ENCODE measurements at places on chromosomes 16 and 17.

DNA sequence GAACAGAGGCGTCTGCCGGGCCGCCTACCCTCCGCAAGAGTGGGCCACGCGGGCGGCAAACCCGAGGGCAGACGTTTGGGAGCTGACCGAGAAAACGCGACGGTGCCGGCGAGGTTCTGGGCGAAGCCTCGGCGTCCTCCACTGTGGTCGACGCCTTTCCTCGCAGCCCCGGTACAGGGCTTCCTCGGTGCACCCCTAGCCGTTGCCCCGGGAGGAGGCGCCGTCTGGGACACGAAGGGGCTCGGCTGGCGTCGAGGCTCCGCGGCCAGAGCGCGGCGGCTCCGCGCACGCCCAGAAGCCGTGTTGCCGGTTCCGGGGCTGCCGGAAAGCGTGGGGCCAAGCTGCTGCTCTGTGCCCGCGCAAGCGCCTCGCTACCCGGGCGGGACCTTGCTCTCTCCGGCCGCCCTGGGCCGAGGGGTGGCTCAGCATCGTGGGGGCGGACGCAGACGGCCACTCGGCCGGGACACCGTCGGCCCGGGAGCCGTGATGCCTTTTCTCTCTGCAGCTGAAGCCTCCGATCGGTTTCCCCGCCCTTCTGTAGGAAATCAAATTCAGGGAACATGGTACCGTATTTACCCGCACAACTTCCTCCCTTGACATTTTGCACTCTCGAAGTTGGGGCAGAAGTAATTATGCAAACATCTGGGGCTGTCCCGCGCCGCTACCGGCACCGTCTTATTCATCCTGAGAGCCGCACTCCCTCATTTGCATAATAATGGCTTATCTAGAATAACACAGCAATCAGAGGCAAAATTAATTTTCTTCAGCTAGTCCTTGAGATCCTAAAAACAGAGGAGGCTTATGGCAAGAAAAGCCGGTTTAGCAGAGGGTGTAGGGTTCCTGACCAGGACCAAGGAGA lies 7.3 kb upstream of the CBX8 start:
- DNase-seq: no peak

GRCh38 chr17:83076938-83077337 lies 2.5 kb upstream of the METRNL start:
- DNase-seq: no peak

DNA sequence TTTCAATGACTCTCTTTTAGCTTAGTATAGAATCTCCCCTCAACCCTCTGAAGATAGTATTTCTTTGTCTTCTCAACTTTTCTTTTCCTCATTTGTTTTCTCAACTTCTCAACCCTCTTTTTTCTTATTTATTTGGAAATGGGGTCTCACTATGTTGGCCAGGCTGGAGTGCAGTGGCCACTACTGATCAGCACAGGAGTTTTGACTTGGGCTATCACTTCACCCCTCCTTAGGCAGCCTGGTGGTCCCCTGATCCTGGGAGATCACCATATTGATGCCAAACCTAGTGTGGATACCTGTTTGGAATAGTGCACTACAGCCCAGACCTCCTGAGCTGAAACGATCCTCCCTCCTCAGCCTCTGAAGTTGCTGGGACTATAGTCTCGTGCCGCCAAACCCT lies 79.8 kb downstream of the PITPNC1 start:
- no peak for DNase-seq

- DNase-seq: no peak
These were observed 53.5 kb downstream of the SMURF2 start for GRCh38 chr17:64608571-64608981.

DNA sequence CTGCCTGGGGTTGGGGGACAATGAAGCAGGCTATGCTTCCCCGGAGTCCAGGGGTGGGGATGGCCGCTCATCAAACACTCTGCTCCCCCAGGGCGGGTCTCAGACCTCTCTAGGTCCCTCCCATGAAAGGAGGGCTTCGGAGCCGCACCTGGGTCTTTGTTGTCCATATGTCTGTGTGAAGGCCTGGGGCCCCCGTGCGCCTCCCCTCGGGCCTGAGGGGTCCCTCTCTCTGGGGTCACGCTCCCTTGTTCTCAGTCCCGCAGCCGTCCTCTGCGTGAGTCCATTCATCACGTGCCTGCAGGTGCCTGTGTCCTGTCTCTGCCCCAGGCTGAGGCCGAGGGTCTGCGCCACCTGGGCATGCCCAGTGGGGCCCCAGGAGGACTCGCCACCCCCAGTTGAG lies 15.6 kb downstream of the BAHCC1 start:
- DNase-seq: no peak

- no peak for DNase-seq
These were observed 11.1 kb downstream of the PRCD start for GRCh38 chr17:76550712-76551615.

DNA sequence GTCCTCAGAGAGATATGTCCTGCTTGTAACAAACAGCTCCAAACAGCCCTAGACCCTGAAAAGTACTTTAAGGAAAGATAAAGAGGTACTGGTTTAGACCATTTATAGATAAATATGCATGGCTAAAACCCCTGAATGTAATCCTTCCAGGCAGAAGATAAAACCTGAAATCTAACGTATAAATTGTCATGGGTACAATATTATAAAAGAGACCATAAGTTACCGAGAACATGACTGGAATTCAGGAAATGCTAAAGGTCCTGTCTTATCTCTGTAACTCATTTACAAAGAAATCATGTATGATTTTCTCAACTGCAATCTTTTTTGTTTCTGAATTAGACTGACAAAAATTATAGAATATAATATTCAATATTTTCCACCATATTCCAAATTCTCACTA lies 9.2 kb upstream of the KANSL1 start:
- no peak for DNase-seq

DNA sequence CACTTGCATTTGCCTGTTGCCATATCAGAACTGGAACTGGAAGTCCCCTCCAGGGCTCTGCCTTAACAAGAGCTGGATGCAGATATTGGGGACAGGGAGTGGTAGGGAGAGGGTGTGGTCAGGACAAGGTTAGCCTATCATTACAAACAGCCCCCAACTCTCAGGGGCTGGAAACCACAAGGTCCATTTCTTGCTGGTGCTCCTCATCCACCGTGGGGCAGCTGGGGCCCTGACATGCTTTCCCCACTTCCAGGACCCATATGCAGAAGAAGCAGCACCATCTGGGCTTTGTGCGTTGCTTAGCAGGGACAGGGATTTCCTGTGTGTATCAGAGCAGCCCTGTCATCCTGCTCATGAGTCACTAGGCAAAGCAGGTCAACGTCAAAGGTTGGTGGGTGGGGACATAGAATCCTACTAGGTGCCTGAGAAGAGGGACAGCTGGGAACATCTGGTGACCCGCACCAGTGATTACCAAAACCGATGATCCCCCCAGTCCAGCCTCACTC lies 26.9 kb downstream of the RGS9 start:
- no peak for DNase-seq

GRCh38 chr17:82031303-82031884 lies at the start of gene RAC3:
TSS of gene RAC3 (plus strand) at chr17:82031678. CDS start at chr17:82031762, 84 bp downstream.
- no peak for DNase-seq

DNA sequence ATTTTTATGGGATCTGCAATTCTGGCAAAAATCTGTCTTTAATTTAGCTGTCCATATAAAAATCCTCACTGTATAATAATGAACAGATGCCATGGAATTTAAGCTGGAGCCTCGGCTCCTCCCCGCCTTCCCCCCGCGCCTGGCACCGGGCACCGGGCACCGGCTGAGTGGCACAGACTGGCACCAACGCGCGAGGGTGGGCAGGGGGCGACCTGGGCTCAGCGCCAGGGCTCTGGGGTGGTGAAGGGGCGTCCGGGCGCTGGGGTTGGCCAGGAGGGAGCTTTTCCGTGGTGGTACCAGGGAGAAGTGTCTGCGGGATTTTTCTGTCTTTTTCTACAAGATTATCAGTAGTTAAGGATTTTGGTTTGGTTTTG lies 9.1 kb downstream of the NEUROD2 start:
- DNase-seq: no peak

DNA sequence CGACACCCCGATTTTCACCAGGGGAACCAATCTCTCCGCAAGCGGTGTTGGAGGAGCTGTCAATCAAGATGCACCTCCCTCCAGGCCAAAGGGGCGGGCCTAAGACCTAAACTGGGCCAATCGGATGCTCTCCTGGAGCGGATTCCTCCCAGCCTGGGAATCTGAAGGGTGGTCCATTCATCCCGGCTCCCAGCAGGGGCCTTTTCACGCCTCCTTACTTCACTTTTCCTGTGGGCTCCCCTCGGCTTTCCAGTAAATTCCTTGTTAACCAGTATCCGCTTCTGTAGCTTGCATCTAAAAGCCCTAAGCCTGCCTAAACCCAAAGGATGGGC lies 17.1 kb downstream of the C16orf74 start:
- no peak for DNase-seq

- no peak for DNase-seq
These were observed 55.5 kb downstream of the OTOA start for GRCh38 chr16:21719283-21719682.

DNA sequence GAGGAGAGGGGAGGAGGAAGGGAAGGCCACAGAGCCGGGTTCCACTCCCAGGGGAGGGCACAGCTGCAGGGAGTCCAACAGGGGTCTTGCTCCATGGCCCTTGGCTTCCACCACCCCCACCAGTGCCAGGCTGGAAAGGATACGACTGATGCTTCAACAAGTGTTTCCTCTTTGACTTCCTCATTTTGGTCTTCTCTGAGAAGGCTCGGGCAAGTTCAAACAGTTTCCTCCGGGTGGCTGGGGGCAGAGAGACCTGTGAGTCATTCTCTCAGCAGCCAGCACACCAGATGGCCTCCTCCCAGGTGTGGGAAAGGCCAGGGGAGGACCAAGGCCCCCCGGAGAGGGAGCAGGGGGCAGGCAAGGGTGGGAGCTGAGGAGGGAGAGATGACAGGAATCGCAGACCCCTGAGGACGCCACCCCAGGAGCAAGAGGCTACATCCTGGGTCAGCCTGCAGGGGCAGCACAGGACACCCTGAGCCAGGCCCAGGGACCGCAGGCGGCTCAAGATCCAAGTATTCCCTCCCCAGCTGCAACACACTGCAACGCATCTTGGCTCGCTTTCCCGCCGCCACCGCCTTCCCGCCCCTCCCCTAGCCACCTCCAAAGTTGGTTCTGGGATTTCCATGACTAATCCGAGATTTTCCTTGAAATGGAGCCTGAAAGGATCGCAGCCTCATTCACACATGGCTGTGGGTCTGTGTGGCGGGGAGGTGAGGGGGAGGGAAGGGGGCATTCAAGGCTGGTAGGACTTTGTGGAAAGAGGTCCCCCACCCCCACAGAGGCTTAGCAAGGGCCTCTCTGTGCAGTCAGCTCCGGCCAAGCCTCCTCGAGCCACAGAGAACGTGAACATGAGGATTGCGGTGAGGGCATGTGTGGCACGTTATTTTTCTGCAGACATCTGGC lies 18.4 kb upstream of the MRPS23 start:
- DNase-seq: no peak

- DNase-seq: no peak
These were observed 11.5 kb downstream of the ZNF319 start for GRCh38 chr16:57988929-57989328.

- DNase-seq: no peak
These were observed 216.0 kb downstream of the PMP22 start for GRCh38 chr17:15048933-15049794.

DNA sequence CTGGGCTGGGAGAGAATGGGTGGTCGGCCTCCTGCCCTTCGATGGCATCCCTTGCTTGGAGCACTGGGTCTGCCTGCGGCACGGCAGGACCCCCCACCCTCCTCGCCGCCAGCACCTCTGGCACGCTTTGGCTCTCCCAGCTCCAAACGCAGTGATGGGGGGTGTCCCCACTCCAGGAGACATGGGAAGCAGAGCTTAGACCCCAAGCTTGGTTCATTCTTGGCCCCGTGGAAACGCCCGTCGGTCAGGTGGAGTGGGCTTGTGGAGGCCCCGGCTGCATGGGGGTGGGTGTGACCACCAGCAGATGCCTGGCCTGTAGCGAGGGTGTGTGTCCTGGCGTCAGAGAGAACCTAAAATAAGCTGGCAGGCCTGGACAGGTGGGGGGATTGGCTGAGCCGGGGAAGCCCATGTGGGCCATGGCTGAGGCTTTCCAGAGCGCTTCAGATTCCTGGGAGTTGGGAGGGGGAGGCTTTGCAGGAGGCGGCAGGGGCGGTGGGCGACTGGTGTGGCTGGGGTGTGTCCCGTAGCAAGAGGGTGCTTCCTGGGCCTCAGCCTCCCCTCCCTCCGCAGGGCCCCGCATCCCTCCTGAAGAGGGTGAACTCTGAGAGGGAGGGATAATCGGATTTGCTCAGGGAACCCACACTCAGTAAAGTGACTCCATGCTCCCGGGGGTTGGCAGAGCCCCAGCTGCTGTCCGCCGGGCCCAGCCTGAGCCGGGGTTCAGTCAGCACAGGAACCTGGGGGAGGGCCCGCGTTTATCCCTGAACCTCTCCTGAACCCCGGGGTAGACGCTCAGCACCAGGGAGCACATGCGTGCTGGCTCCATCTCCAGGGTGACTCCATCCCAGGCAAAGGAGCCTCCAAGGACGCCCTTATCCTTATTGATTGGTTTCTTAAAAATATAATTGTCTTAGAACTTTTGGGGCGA lies 3.4 kb downstream of the CACNA1H start:
- DNase-seq: no peak

- DNase-seq: no peak
These were observed 164.8 kb downstream of the CBLN1 start for GRCh38 chr16:49116873-49117272.

GRCh38 chr17:8701221-8701620 lies 43.4 kb downstream of the CCDC42 start:
- no peak for DNase-seq

- DNase-seq: no peak
These were observed 285.2 kb upstream of the N4BP1 start for GRCh38 chr16:48895142-48895541.

DNA sequence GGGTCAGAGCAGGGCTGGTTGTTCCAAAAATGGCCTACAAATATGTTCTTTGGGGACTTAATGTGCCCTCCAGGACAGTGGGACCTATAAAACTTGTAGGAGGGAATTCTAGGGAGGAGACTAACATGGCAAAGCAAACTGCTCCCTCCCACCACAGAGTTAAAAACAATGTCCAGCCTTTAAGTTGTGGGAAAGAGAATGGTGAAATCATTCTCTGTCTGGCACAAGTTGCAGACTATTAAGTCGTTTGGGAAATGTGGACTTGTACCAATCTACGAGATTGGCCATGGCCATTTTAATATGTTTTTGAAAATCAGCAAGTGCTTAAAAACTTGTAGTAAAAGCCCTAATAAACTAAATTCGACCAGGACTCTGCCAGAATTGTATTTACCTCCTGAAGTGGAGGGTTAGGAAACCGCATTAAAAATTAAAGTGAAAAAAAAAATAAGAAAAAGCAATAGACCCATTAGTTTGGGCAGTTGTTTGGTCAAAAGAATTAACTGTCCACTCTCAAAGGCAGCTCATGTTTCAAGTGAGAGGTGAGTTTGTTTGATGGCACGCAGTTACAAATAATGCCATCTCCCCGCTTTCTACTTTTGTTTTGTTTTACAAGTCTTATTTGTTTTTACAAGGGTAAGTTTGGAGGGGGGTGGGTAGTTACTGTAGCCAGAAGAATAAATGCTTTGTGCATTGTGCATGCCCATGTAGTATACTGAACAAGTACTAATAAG lies 32.4 kb downstream of the ANKFN1 start:
- no peak for DNase-seq

Measured in cortex of kidney (tissue), 1 donor.